ENCODE measurements at places on chromosomes 11 and 22.

DNA sequence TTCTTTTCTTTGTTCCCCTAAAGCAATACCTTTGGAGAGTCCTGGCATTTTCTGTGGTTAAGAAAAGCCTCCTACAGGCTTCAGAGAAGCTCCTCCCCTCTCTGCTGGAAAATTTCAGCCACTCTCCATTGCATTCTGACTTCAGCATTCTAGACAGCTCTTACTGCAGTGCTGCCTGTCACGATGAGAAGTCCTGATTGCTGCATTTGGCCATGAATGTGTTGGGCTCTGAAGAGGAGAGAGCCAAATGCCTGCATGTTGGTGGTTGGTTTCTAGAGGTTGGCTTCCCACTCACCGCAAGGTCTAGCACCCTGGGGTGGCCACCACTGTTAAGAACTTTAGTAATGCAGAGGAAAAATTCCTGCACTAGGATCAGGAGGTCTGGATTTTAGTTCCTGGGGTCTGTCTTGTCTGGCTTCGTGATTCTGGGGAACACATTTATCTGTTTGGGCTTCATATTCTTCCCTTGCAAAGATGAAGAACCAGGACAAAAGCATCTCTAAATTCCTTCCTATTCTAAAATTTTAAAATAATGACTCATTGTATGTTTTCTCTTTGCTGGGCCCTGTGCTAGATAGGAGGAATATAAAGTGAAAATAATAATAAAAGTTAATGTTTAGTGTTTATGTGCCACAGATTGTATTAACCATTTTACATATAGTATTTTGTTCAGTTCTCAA is 38.1 kb downstream of the COA4 start:
- DNase-seq, result peak; percentile 8

- DNase-seq, result no peak
Observed at GRCh38 chr22:41820447-41820846, 12.5 kb upstream of the SREBF2 start.

GRCh38 chr11:67349928-67350465 is 3.3 kb downstream of the POLD4 start:
- no peak for DNase-seq

DNA sequence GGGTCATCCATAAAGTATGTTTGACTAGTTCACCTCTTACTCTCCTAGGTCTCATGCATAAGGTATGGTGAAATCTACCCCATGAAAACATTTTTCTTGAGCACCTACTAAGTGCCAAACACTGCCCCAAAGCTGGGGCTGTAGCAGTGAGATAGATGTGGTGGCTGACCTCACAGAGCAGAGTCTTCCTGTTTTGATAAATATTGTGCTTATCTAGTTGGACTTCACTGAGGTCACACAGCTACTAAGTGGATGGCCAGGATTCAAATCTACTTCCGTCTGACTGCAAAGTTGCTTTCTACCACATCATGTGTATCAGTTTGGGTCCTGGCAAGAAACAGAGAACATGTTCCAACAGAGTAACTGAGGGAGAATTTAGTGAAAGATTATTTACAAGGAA is 6.4 kb upstream of the HTATIP2 start:
- no peak for DNase-seq

- DNase-seq, result peak; percentile 60
Observed at GRCh38 chr22:46297151-46297812, 612 bp downstream of the GTSE1 start.

GRCh38 chr22:48780597-48781277 is 1046.9 kb downstream of the BRD1 start:
- DNase-seq, result no peak

- DNase-seq, result peak; percentile 69
Observed at GRCh38 chr11:123325533-123325932, 104.5 kb upstream of the GRAMD1B start.

DNA sequence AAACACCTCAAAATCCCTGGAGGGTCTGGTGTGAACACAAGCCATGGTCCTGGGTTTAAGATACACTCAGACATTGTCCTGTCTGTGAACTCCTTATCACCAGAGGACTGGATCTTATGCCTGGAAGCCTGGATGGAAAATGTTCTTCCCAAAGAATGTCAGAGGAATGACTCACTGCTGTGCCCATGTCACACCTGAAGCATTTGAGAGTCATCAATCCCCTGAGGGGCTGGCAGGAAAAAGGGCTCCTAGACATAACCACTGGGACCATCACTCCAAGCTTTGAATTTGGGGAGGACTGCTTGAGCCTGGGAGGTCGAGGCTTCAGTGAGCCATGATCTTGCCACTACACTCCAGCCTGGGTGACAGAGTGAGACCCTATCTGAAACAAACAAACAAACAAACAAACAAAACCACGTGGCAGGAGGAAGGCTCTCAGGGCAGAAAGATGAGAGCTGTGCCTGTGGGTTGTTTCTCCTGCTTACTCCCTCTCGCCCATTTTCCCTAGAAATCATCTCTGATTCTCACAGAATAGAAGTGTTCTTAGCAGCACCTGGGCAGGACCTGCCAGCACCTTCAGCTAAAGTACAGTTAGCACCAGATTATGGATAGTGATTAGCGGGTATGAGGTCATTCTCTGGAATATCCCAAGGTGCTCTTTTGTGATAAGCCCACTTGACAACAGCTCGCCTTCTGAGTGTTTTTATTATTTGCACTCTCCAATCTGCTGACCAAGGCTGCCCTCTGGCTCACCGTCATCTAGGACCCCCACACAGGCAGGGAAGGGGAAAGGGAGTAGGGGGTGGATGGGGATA is 11.9 kb upstream of the PRG2 start:
- DNase-seq, result peak; percentile 77

DNA sequence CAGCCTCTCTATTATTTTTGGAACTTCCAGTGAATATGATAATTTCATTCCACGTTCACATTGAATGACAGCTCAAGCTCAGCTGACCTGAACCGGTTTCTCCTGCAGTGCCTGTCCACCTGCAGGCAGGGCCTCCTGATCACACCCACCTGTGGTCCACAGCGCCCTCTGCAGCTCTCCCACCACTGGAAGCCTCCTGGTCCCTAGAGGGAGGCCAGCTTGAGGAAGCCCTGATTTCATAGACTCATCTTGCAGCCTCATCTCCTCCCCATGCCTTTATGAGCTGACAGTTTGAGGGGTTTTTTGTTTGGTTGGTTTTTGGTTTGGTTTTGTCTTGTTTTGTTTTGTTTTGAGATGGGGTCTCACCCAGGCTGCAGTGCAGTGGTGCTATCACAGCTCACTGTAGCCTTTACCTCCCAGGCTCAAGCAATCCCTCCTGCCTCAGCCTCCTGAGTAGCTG is 29.9 kb upstream of the MALAT1 start:
- DNase-seq, result peak; percentile 85

DNA sequence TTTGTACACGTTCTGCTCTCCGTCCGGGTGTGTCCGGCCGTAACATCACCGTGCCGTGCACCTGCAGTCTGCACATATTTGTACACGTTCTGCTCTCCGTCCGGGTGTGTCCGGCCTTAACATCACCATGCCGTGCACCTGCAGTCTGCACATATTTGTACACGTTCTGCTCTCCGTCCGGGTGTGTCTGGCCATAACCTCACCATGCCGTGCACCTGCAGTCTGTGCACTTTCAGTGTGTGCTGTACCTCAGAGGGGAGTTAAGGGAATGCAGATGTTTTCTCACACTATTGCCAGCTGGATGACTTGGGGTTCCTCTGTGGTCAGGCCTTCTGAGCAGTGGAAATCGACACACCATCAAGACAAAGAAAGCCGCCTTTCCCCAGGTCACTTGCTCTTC is 4.2 kb downstream of the TTLL8 start:
- DNase-seq, result no peak

Measured in kidney tubule cell (primary cell).